ENCODE measurements at places on chromosomes 16 and 17. TPM values are rescaled to one million over a fixed set of nuclear protein-coding genes. Genes with fewer than 3 reads are reported as not detected.

The CFAP119 gene
- 0.89 TPM for total RNA-seq

The KIF18B gene
- 2.5 TPM for total RNA-seq

The ABCC6 gene
- total RNA-seq = 2.2 TPM

The EVI2B gene
- 2.9 TPM for total RNA-seq

The TNFRSF17 gene
- not detected for total RNA-seq

The PDK2 gene
- 260 TPM for total RNA-seq

The SHBG gene
- total RNA-seq = 0.35 TPM

The PRRT2 gene
- 3.2 TPM for total RNA-seq

The SLFN14 gene
- not detected for total RNA-seq

The CPNE7 gene
- total RNA-seq = not detected

The NXN gene
- total RNA-seq = 18.5 TPM

The SCIMP gene
- 1.0 TPM for total RNA-seq

The TEKT1 gene
- total RNA-seq = not detected

The MVP gene
- total RNA-seq = 51.5 TPM

The HLF gene
- 35.7 TPM for total RNA-seq

The NPEPPS gene
- total RNA-seq = 83.9 TPM

The DNASE1 gene
- total RNA-seq = 7.5 TPM

The LGALS9B gene
- total RNA-seq = not detected

The SLC52A1 gene
- not detected for total RNA-seq

The KRTAP3-1 gene
- total RNA-seq = not detected

The KRTAP1-5 gene
- total RNA-seq = not detected

The CDC42EP4 gene
- total RNA-seq = 58.8 TPM

Measured in Right ventricle myocardium inferior (tissue), 1 donor.